CD4-positive, alpha-beta T cell treated with Interleukin-12 subunit alpha and Interleukin-12 subunit beta, for 1 hour (primary cell): ENCODE measurements at places on chromosomes 7 and 10.

DNA sequence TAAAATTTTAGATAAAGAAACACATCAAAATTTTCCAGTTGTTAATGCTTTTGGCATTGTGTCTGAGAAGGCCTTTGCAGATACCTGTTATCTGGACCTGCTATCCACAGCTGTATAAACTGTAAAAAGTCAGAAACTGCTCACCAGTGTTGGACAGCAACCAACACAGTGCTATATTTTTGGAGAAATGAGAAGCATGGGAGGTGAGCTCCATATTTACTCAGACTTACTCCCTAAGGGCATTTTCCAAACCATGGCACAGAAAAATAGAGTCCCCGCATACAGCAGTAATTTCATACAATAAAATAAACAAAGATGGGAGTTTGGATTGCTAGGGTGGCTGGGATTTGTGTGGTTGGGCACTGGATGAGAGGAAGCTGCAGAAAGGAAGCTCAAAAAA, 136.3 kb upstream of the GLI3 start:
- no peak for DNase-seq

- DNase-seq = no peak
Measured at GRCh38 chr7:92259610-92260247, 14.0 kb downstream of the ANKIB1 start.

DNA sequence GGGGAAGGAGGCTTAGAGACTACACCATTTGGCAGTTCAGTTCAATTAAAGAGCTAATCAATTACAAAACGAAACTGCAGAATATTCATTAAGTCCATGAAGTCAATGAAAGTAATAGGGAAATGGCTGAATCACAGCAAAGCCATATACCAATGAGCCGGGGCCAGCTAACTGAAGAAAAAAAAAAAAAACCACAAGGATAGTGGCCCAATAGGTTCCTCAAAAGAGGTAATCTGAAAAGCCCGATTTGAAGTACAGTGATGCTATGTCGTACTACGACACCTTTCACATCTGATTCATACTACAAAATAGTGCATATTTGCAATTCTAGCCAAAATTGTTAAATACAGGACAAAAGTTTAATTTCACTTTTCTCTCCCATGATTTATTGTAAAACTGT, 2.5 kb downstream of the ARHGAP12 start:
- DNase-seq = no peak

GRCh38 chr7:142385491-142386340, 127.9 kb upstream of the PRSS58 start:
- DNase-seq = peak; percentile 52

- DNase-seq = no peak
Measured at GRCh38 chr7:123916240-123916724, 8.8 kb upstream of the SPAM1 start.

- no peak for DNase-seq
Measured at GRCh38 chr7:39285256-39285655, 280.9 kb upstream of the YAE1 start.

DNA sequence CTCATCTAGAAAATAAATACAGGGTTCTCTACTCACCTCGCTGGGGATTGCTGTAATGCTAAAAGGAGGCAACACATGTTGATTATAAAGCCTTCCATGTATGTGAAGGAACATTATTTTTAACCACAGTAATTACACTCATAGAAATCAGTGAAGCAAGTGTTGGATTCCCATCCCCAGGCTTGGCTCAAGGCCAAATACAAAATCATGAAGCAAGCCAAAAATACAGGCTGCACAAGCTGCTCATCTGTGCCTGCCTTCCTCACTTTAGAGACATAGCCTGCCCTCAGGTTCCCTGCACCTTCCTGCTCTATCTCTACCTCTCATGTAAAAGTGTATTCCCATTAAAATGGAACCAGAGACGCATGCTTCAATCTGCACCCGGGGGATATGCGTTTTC, 1077.1 kb upstream of the C7orf33 start:
- no peak for DNase-seq

- DNase-seq = no peak
Measured at GRCh38 chr7:91826377-91826776, 54.1 kb downstream of the MTERF1 start.

DNA sequence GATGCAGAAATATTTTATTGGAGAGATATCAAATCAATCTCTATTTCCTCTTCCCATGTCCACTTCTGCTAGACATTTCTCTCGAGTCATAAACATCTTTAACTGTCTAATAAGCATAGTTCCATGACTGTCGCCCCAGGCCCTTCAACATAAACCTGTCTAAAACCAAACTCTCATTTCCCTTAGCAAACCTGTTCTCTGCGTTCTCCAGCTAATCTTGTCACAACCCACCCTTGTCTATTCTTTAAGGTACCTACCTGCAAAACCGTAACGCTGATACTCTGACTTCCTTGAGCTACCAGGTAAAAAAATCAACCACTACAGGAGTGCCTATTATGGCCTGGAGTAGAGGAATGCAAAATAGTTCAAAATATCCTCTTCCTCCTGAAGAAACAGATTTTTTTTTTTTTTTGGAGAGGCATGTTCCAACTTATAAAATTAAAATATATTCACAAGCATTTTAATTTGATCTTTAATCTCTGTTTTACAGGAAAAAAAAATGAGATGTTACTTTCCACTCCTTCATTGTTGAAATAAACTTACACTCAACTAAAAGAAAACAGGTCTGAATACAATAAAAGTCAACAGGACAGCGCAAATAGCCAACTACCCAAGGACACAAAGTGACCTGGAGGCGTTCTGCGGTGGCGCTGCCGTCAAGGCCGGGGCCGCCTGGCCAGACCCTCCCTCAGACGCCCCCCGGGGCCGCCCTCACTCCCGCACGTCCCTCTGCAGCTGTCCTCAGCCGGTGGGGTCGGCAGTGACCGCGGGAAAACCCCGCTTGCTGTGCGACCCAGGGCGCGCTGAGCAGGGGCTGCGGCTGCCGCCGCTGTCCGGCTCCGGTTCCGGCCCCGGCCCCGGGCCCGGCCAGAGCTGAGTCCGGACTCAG, 765 bp downstream of the SLC25A40 start:
- peak; percentile 15 for DNase-seq
